Placental epithelial cell (primary cell): ENCODE measurements at places on chromosomes 11 and 22. TPM values are rescaled to one million over a fixed set of nuclear protein-coding genes. Genes with fewer than 3 reads are reported as not detected.

OR51B2 gene
- not detected in 2 replicates for total RNA-seq

PLAAT5 gene
- total RNA-seq, result 5.9 and 6.1 TPM in 2 replicates

PKDREJ gene
- under 0.01 TPM in 2 replicates for total RNA-seq

SPON1 gene
- total RNA-seq, result under 0.01 TPM in 2 replicates

OR4C46 gene
- not detected in 2 replicates for total RNA-seq

BLID gene
- 1.6 and 2.7 TPM in 2 replicates for total RNA-seq

PANX3 gene
- total RNA-seq, result not detected in 2 replicates

CNTF gene
- 1.6 and 2.5 TPM in 2 replicates for total RNA-seq

MRPL16 gene
- total RNA-seq, result 21.8 and 27.5 TPM in 2 replicates

HMGXB4 gene
- total RNA-seq, result 15.0 and 16.5 TPM in 2 replicates

TSSK2 gene
- not detected in 2 replicates for total RNA-seq

PLAAT2 gene
- 2.7 and 4.7 TPM in 2 replicates for total RNA-seq

CNIH2 gene
- 0.87 and 2.4 TPM in 2 replicates for total RNA-seq

HEPN1 gene
- total RNA-seq, result 0.22 TPM in 1 of 2 replicates, not detected in the other

EP300 gene
- 51.1 and 106 TPM in 2 replicates for total RNA-seq

STK33 gene
- total RNA-seq, result under 0.01 TPM in 1 of 2 replicates, not detected in the other

OLFML1 gene
- under 0.01 TPM in 1 of 2 replicates, not detected in the other for total RNA-seq

MS4A12 gene
- not detected in 2 replicates for total RNA-seq

PVALB gene
- total RNA-seq, result not detected in 2 replicates
